ENCODE measurements at places on chromosomes 1 and 21.

- H3K4me3 ChIP-seq: no peak overlapping the region
- peaks cover 5% of the 10 kb centered on the region for H3K27me3 ChIP-seq
- no peaks in the 10 kb centered on the region for H3K36me3 ChIP-seq
- H3K4me1 ChIP-seq: peaks cover 29% of the 10 kb centered on the region
Measured at GRCh38 chr1:28126783-28127490, 38.5 kb upstream of the EYA3 start.

- H3K4me1 ChIP-seq: no peaks in the 10 kb centered on the region
- no peaks in the 10 kb centered on the region for H3K27me3 ChIP-seq
- no peaks in the 10 kb centered on the region for H3K36me3 ChIP-seq
- no peak overlapping the region for H3K4me3 ChIP-seq
Measured at GRCh38 chr21:29625990-29626389, 313.8 kb downstream of the GRIK1 start.

DNA sequence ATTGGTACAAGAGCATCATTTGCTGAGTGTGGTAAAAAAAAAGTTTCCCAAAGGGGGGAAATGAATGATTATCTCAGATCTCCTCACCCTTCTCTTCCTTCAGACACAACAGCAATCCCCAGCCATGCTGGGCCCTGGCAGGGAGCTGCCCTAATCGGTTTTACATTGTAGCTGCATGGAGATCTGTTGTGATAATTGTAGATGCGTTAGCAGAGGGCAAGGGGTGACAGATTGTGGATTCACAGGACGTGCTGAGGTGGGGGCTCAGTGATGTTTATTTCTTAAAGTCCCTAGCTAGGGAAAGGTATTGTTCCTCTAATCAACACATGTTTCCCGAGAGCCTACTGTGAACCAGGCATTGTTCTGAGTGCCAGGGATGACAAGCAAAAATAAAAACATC, 304.1 kb downstream of the PBX1 start:
- peaks cover 3% of the 10 kb centered on the region for H3K27me3 ChIP-seq
- no peak overlapping the region for H3K4me3 ChIP-seq
- no peaks in the 10 kb centered on the region for H3K36me3 ChIP-seq

- H3K27me3 ChIP-seq: peaks cover 2% of the 10 kb centered on the region
- H3K27ac ChIP-seq: no peak overlapping the region
- no peaks in the 10 kb centered on the region for H3K36me3 ChIP-seq
- H3K4me1 ChIP-seq: peaks cover 24% of the 10 kb centered on the region
- H3K4me3 ChIP-seq: no peak overlapping the region
Measured at GRCh38 chr1:175073633-175074032, 6.0 kb downstream of the TNN start.

GRCh38 chr1:147504801-147505311, 36.4 kb upstream of the BCL9 start:
- no peak overlapping the region for H3K27ac ChIP-seq
- H3K27me3 ChIP-seq: peaks cover 6% of the 10 kb centered on the region
- peak; percentile 5 for DNase-seq
- H3K4me1 ChIP-seq: peaks cover 7% of the 10 kb centered on the region
- peak overlapping the region; percentile 64 for H3K4me3 ChIP-seq

DNA sequence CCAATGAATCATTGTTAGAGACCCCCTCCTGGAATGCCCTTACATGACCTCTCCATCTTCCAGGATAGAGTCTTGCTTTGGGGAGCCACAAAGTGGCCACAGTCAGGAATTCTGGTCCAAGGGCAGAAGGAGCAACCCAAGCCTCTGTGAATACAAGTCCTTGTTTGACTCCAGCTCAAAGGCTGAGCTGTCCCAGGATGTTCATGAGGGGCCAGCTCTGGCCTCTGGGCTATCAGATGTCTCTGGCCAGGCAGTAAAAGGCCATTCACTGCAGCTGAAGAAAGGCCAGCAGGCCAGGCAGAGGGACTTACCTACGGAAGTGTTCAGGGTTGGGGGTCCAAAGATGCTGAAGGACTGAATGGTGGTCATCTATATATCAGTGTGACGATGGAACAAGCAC, 98.3 kb upstream of the IPO9 start:
- H3K36me3 ChIP-seq: peaks cover 35% of the 10 kb centered on the region
- peaks cover 5% of the 10 kb centered on the region for H3K27me3 ChIP-seq
- no peak overlapping the region for H3K4me3 ChIP-seq

DNA sequence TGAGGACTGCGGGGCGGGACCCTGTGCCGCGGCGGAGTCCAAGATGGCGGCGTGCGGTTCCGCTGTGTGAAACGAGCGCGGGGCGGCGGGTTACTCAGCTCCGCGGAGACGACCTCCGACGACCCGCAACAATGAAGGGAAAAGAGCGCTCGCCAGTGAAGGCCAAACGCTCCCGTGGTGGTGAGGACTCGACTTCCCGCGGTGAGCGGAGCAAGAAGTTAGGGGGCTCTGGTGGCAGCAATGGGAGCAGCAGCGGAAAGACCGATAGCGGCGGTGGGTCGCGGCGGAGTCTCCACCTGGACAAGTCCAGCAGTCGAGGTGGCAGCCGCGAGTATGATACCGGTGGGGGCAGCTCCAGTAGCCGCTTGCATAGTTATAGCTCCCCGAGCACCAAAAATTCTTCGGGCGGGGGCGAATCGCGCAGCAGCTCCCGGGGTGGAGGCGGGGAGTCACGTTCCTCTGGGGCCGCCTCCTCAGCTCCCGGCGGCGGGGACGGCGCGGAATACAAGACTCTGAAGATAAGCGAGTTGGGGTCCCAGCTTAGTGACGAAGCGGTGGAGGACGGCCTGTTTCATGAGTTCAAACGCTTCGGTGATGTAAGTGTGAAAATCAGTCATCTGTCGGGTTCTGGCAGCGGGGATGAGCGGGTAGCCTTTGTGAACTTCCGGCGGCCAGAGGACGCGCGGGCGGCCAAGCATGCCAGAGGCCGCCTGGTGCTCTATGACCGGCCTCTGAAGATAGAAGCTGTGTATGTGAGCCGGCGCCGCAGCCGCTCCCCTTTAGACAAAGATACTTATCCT, 430 bp downstream of the RBM15 start:
- H3K4me1 ChIP-seq: peaks cover 69% of the 10 kb centered on the region
- H3K4me3 ChIP-seq: no peak overlapping the region
- peaks cover 43% of the 10 kb centered on the region for H3K36me3 ChIP-seq
- DNase-seq: peak; percentile 37
- H3K27me3 ChIP-seq: peaks cover 2% of the 10 kb centered on the region

- H3K27ac ChIP-seq: peak overlapping the region; percentile 81
- peaks cover 34% of the 10 kb centered on the region for H3K36me3 ChIP-seq
- peaks cover 60% of the 10 kb centered on the region for H3K4me1 ChIP-seq
Measured at GRCh38 chr1:26733982-26734381, 38.2 kb downstream of the ARID1A start.

- H3K4me3 ChIP-seq: no peak overlapping the region
- H3K27ac ChIP-seq: no peak overlapping the region
- no peaks in the 10 kb centered on the region for H3K36me3 ChIP-seq
- no peak for DNase-seq
Measured at GRCh38 chr1:46173361-46173856, 1.5 kb upstream of the TSPAN1 start.

DNA sequence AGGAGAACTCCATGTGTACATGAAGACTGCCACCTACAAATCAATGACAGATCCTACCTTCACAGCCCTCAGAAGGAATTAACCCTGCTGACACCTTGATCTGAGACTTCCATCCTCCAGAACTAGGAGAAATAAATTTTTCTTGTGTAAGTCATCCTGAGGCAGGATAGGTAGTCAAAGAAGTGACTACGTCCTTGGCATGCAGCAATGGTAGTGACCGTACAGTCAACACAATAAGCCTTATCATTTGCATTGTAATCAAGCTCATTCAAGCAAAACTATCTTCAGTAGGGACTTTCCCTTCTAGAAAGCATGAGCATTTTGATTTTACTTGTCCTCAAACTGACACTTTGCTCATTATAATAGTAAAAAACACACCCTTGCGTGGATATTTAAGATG, 64.0 kb upstream of the KCNK1 start:
- H3K36me3 ChIP-seq: no peaks in the 10 kb centered on the region
- no peak overlapping the region for H3K27ac ChIP-seq
- DNase-seq: no peak
- H3K27me3 ChIP-seq: no peaks in the 10 kb centered on the region
- no peaks in the 10 kb centered on the region for H3K4me1 ChIP-seq

Measured in HFFc6 (cell line).